ENCODE measurements at places on chromosomes 2 and 18.

- DNase-seq, result peak; percentile 93
These were observed 365 bp upstream of the KHK start for GRCh38 chr2:27086090-27086723.

- peak; percentile 25 for DNase-seq
These were observed 114.5 kb downstream of the INSIG2 start for GRCh38 chr2:118202707-118203303.

GRCh38 chr2:113757138-113757657, 756 bp upstream of the SLC35F5 start:
- no peak for DNase-seq

DNA sequence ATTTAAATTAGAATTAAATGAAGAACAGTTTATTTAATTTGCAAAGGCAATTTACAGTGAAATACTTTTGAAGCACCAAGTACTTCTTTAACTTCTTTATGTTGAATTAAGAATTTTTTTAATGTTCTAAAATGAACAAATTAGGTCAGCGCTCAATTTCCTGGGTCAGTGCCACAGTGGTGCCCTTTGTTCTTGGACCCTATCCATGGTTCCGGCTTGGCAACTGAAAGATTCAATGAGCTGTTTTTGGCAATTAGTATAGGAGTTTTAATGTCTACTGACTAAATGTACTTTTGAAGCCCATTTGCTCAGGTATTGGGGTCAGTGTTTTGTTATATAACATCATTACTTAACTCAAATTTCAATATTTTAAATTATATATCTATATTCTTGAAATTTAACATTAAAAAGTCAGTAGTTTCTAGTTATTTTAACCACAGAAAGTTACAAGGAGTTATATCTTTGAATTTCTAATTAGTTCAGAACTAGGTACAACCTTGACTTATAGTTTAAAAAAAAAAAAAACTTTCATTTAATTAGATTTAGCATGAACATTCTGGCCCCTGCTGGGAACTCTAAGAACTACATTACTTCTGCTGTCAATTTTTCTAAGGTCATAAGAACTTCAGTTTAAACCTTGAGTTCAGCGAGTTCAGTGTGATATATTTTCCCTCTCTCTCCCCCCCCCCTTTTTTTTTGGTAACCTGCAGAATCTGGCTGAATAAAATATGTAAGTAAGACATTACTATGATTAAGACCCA, 7.6 kb upstream of the MSTN start:
- no peak for DNase-seq

- DNase-seq, result no peak
These were observed 59.7 kb downstream of the XDH start for GRCh38 chr2:31354837-31355236.

- no peak for DNase-seq
These were observed 84.5 kb downstream of the ABI2 start for GRCh38 chr2:203412546-203413331.

DNA sequence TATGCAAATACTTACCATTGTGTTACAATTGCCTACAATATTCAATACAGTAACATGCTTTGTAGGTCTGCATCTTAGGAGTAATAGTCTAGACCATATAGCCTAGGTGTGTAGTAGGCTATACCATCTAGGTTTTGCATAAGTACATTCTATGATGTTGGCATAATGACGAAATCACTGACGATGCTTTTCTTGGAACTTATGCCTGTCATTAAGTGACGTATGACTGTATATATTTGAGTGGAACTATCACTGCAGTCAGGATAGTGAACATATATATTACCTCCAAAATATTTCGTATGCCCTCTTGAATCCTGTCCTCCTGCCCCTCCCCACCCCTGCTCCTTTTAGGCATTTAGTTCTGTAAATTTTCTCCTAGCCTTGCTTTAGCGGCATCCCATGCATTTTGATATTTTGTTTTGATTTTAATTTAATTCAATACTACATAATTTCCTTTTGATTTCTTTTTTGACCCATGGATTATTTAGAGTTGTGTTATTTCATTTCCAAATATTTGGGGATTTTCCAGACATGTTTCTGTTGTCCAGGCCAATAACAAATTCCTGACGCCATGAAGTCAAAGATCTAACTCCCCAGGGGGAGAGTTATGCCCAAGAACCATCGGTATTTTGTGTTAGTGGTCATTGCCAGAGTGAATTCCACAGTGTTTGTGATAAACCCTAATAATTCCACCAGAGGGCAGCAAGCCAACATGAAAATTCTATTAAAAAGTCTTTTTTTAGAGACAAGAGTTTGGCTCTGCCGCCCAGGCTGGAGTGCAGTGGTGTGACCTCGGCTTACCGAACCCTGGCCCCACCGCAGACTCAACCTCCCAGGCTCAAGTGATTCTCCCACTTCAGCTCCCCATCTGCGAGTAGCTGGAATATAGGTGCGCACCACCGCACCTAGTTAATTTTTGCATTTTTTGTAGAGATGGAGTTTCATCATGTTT, 24.2 kb upstream of the CASP8 start:
- DNase-seq, result no peak

DNA sequence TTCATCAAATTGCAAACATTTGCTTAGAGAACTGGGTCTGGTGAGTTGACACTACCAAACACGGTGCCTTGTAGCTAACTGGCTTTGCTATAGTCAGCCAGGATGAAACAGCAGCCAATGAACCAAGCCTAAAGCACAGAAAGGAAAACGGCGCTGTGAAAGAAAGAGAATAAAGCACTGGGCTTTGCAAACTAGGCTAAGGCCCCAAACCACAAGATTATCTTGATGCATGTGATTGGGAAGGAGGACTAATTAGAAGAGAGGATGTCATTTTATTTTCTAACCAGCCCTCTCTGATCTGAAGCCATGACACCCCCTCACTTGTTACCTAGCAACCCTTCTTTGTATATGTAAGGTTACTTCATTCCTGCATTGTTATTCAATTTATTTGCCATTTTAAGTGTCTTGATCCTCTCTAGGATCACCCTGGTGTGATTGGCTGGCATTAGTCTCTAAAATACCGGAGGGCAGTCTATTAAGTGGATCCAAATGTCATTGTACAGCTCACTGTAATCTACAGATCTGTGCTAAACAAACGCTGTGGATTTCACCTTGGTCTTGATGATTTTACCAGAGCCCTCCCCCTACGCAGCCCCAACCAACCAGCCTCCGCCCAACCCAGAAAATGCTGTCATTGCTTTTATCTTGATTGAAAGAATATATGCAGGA, 395.4 kb upstream of the ACVR2A start:
- DNase-seq, result peak; percentile 10

- no peak for DNase-seq
These were observed 15.2 kb downstream of the POLI start for GRCh38 chr18:54284535-54284934.

GRCh38 chr2:5725794-5726463, 33.7 kb downstream of the SOX11 start:
- no peak for DNase-seq

- DNase-seq, result no peak
These were observed 18.5 kb upstream of the STEAP3 start for GRCh38 chr2:119205001-119205706.

- DNase-seq, result no peak
These were observed 608.0 kb downstream of the SUCLG1 start for GRCh38 chr2:83851066-83851465.

Measured in stimulated activated CD8-positive, alpha-beta memory T cell treated with anti-CD3 and anti-CD28 coated beads, Interleukin-4, amount 100 ng/mL, for 1 hour (primary cell).